ENCODE measurements at places on chromosomes 11 and 22. TPM values are rescaled to one million over a fixed set of nuclear protein-coding genes. Genes with fewer than 3 reads are reported as not detected.

Gene PLAAT5
- total RNA-seq = 0.95 TPM

Gene RIMBP3C
- total RNA-seq = 0.35 TPM

Gene CHST1
- not detected for total RNA-seq

Gene LARGE2
- 0.40 TPM for total RNA-seq

Gene TIMM10B
- total RNA-seq = 92.8 TPM

Gene LIF
- total RNA-seq = 2.7 TPM

Gene ZC3H12C
- 0.45 TPM for total RNA-seq

Gene CASP4
- 149 TPM for total RNA-seq

Gene KCNA4
- total RNA-seq = not detected

Gene FAM227A
- 0.28 TPM for total RNA-seq

Gene NRIP3
- 6.1 TPM for total RNA-seq

Gene CYP2D6
- total RNA-seq = 3.8 TPM

Gene MUC2
- total RNA-seq = not detected

Gene FBXO3
- 54.9 TPM for total RNA-seq
